ENCODE measurements at places on chromosomes 11 and 22.
A peak's percentile ranks its signal among the peaks of the same experiment; 100 is the strongest.

- DNase-seq, result no peak
Observed at GRCh38 chr11:383431-383830, 10.6 kb upstream of the PKP3 start.

DNA sequence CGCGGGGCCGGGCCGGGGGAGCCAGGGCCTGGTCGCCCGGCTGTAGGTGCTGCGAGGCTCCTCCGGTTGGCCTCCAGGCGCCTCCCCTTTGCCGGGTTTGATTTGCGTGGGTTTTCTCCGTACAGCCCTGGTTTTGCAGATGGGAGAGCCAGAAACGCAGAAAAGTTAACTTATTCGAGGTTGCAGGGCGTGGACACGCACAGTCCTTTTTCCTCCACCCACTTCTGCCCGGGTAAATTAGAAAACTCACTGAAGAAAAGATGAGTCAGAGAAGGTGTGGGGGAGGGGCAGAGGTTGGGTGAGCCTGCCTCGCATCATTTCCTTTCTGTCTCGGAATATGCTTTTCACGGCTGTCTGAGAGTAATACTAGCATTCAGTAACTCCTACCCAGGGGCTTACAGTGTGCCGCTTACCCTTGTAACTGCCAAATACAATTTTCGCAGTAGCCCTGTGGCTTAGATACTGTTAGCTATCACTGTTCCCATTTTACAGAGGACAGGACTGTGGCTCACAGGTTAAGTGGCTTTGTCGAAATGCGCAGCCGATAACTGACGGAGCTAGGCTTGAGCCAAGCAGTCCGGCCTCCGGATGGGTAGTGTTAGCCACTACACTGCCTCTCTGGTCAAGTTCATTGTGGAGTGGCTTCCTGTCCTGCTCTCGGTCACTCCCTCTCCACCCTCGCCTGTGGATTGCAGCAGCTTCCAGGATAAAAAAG is 812 bp downstream of the FADD start:
- peak; percentile 91 for DNase-seq

DNA sequence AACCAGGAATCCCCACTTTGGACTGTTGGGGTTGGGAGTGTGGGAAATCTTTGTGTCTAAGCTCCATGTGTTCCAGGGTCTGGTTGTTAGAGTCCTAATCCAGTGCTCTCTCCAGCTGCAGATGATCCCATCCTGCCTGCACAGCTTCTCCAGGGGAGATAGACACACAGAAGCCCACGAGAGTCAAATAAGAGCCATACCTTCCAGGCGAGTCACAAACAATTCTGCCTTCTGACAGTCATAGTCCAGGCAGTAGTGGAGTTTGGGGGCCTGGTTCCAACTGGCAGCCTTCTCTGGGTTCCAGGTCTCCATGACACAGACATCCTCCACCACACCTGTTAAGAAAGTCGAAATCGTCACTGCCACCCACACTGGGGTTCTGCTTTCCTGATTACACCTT is 32.1 kb downstream of the SYT13 start:
- DNase-seq, result no peak

- DNase-seq, result no peak
Observed at GRCh38 chr11:101211407-101211975, 81.9 kb upstream of the PGR start.

GRCh38 chr11:69058511-69059270 is 10.0 kb downstream of the TPCN2 start:
- DNase-seq, result no peak

GRCh38 chr11:35474688-35475087 is 50.7 kb downstream of the PAMR1 start:
- DNase-seq, result no peak

DNA sequence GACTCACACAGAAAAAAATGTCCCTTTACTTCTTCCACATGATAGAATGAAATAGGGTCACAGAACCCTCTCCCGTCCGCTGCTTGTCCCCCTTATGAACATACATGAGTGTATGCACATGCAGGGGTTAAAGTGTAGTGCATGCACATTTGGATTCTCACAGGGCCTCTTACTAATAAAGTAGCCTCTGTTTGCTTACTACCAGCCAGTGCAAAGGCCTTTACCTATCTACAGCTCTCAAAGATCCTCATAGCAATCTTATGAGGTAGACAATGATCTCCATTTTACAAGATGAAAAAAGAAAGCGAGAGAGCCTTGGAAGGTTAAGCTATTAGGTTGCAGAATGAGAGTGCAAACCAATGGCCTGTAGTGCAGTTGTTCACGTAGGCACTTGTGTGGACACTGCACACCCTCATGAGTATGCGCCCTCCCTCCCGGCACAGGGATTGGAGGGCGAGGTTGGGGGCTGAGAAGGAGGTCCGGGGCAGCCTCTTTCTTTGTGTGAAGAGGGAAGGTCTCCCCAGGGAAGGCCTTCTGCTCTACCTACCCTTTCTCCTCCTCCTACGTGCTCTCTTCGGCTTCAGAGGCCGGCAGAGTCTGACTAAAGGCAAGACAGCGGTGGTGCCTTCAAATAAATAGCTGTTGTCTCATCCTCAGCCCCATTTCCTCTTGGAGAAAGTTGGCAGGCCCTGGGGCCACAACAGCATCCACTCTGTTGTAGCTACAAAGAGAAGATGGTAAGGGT is 91.3 kb downstream of the CEP164 start:
- no peak for DNase-seq

GRCh38 chr11:75721852-75722668 is 4.4 kb downstream of the MOGAT2 start:
- no peak for DNase-seq

GRCh38 chr11:94544646-94545263 is 1.0 kb downstream of the FUT4 start:
- DNase-seq, result no peak

DNA sequence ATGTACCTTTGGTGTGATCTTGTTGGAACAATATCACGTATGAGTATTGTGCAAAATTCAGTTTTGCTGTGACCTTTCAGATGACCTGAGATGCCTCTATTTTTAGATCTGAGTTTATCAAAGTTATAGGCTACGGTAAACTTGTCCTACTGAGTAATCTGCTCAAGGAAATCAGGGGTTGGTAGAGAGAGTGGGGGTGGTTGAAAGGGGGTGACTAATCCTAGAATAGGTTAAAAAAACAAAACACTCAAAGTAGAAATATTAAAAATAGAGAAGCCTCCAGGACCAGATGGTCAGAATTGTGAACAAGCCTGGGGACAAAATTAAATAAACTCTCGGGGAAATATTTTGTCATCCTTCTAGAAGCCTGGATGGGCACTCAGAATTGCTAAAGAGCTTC is 59.9 kb upstream of the C11orf87 start:
- DNase-seq, result no peak

DNA sequence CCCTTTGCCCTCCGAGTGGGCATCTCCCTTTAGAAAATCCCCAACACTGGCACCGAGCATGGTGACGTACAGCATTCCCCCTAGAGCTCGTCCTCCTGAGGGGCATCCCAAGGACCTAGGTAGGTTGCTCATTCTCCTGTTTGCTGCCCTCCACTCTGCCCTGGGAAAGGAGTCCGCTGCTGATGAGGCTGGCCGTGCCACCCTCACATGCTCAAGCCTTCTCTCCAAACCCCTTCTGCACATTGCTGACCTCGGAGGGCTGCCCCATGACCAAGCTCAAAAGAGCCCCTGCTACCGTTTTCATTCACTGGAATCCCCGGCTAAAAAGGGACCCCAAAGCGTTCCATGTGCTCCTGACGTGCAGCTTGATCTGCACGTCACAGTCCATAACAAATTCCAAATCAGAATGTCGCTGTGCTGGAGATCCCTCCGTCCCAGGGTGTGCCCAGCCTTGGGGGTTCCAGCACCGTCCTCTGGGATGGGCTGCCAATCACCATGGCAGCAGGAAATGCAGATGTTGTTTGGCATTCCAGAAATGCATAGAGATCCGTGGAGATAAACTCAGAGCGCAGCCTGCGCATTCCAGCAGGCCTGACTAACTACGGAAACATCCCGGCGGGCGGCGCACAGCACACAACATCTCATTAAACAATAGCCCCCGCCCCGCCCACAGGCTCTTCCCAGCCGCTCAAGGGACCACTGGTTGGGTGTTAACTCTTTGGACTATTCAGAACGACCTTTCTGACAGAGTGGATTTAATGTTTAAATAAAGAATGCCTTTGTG is 26.3 kb upstream of the GNB1L start:
- DNase-seq, result no peak

GRCh38 chr22:42863349-42863961 is 6.4 kb upstream of the ARFGAP3 start:
- peak; percentile 72 for DNase-seq

DNA sequence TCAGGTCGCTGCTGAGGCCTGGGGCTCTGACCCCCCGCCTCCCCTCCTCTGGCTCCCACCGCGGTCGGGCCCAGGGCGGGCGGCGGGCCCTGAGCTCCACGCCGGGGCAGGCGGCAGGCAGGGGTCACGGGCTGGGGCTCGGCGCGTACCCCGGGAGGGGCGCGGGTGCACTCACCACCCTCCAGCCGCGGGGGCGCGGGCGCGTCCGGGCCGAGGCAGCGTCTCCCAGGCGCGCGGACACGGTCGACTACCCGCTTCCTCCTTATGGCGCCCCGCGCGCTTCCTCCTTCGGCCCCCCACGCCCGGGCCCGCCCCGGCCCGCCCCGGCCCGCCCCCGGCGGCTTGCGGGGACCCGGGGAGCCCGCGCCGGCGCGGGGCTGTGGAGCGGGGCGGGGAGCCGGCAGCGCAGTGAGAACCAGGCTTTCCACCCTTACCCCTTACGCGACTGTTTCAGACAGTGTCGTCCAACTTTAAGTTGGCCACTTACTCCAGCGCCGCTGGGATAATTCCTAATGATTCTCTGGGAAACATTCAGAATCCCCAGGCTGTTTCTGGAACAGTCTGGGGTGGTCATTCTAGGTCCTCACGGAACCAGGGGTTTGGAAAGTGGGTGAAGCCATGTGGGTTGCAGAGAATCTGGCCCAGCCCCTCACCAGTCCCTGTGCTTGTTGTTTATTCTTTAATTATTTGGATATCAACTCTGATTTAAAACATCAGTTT is at the start of gene BID:
Gene BID (minus strand): TSS at position 264 of the 720 bp plus-strand sequence. CDS start 24,353 bp downstream, outside the sequence.
- DNase-seq, result peak; percentile 42

DNA sequence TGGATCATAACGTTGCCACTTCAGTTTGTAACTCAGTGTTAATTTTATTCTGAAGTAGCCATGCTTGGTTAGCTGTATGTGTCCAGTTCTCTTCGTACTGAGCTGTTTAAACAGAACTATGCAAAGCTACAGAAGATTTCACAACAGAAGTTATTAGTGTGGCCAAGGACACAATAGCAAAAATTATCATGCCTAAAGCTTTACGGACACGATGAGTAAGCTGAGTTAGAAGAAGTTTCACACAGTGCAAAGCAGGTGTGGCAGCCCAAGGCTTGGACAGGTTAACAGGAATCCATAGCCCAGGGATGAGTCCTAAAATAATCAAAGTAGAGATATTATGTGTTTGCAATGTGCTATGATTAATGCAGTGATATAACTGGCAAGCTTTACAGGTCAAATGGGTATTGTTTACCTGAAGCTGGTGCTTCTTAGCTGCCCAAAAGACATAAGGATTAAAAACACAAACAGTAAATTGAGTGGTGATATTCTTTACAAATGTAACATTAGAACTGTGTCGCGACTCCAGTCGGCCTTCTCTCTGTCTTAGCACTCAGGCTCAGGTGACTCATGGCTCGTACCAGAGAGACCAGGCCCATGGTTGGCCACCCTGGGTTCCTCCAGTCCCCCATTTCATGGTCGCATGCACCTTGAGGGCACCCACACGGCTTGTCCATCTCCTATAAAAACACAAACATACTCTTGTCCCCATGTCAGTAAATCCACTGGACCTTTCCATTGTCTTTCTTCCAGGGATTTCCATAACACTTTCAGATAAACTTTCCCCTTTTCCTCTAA is 35.5 kb upstream of the NCAM1 start:
- no peak for DNase-seq

GRCh38 chr22:49179886-49180682 is 647.6 kb downstream of the BRD1 start:
- no peak for DNase-seq

- peak; percentile 62 for DNase-seq
Observed at GRCh38 chr11:121321614-121322243, 29.2 kb downstream of the SC5D start.

DNA sequence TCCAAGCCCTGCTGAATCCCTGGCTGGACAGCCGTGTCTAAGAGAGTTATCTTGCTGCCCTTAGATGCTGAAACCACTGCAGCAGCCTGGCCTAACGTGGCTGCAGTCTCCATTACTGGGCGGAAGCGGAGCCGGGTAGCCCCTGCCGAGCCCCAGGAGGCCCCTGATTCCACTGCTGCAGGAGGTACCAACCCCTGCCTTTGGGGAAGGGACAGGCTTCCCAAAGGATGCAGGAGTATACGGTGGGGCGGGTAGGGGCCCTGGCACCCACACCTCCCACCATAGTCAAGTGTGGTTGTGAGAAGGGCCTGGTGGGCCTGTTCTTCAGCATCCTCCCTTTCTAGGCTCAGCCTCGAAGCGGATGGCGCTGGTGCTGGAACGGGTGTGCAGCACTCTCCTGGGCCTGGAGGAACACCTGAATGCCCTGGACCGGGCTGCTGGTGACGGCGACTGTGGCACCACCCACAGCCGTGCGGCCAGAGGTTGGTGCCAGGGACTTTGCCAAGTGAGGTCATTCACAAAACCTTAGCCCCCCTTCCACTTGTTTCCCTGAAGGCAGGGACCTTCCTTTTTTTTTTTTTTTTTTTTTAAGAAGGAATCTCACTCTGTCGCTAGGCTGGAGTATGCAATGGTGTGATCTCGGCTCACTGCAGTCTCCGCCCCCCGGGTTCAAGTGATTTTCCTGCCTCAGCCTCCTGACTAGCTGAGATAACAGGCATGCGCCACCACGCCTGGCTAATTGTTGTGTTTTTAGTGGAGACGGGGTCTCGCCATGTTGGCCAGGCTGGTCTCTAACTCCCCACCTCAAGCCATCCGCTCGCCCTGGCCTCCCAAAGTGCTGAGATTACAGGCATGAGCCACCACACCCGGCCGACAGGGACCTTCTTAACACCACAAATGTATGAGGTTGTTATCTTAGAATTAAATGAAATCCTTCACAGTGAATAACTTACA is 11.0 kb downstream of the TKFC start:
- no peak for DNase-seq

DNA sequence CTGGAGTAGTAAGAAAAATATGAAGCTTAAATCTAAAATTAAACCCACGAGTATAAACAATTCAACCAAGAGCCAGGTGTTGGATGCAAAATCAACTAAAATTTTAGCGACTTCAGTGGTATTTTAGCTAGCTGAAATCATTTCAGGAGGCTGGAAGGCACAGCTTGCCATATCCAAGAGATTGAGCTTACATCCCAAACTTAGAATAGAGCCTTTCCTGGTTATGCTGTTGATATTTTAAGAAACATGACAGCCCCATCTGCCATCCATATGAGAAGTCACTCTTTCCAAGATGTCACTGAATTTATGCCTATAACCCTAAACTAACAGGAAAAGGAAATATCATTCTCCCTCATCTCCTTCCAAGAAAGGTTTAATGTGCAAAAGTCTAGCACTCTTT is 334.0 kb downstream of the KCNA4 start:
- no peak for DNase-seq

- DNase-seq, result no peak
Observed at GRCh38 chr22:38831166-38831945, 12.5 kb downstream of the NPTXR start.

- no peak for DNase-seq
Observed at GRCh38 chr11:81570669-81571068, 1163.0 kb downstream of the FAM181B start.

Data from bone marrow (tissue), 2 donors.